MV-4-11 (cell line): ENCODE measurements at places on chromosomes 3 and 15.

- no peak for DNase-seq
These were observed 4.1 kb downstream of the LOXL1 start for GRCh38 chr15:73930371-73930770.

- peak; percentile 21 for DNase-seq
These were observed 114.1 kb upstream of the FRMD4B start for GRCh38 chr3:69499899-69500421.

DNA sequence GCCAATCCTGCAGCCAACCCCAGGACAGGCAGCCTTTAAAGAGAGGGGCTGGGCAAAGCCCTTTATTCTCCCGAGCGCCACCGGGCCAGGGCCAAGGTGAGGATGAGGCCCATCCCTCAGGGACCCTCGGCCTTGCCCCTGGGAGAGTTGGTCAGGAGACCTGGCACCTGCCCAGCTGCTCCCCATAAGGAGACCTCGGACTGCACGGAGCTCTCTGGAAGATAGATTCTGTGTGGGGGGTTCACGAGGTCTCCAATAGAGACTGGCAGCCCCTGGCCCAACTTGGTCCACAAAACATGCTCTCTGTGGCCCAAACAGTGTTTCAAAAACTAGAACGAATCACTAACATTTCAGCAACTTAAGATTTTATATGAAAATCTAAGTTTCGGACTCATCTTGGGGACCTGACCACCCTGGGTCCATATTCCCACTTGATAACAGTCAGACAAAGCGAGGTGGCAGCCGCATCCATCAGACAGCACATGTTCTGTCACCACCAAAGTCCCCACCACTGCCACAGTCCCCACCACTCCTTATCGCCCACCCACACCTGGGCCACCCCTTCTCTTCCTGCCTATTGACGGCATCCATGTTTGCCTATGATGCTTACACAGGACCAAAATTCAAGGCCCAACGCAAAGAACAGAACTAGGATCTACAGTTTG, 114.4 kb upstream of the RPL32 start:
- DNase-seq: no peak

DNA sequence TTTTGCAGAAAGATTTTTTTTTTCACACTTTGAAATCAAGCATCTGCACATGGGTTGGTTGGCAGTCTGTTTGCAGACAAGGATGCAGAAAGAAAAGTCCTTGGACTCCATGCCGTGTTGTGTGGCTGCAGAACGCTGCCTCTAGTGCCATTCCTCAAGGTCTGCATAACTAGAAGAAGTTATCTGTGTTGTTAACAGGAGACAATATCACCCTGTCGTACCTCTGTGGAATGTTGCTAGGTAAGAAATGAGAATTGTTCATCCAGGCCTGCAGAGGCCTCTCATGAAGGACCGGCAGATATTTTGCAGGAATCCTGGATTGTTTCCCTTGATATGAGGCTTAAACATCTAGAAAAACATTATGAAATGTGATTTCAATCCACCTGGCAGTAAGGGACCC, 58.5 kb upstream of the PPARG start:
- no peak for DNase-seq

GRCh38 chr3:46594723-46595122, 17.6 kb upstream of the FAM240A start:
- no peak for DNase-seq

DNA sequence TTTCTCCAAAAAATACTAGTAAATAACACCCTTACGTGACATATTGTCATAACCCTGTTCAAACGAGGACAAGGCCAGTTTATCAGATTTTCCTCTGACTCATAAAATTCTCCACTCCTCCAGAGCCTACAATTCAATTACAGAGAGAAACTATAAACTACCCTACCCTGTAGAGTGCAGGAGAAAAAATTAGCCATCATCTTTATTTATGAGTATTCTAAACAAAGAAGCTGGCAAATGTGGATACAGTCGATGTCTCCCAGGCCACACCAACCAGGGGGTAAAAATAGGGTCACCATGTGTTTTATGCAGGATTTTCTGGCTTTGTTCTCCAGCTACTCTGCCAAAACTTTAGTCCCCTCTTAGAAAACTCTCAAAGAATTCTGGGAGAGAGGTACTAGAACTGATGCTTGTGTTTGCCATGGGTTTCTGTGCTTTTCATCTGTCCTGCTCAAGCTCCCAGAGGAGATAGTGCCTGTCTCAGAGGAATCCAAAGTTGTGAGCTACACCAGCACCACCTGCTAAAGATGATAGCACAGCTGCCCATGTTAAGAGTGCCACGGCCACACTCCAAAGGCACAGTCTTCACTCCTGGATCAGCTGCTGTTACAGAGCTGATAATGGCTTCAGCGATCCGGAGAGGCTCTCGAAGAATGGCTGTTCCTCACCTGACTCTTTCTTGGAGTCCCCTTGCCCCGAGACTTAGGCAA, 150.2 kb downstream of the IMPG2 start:
- DNase-seq: no peak

- no peak for DNase-seq
These were observed 34.0 kb downstream of the PLEKHO2 start for GRCh38 chr15:64875641-64876223.

DNA sequence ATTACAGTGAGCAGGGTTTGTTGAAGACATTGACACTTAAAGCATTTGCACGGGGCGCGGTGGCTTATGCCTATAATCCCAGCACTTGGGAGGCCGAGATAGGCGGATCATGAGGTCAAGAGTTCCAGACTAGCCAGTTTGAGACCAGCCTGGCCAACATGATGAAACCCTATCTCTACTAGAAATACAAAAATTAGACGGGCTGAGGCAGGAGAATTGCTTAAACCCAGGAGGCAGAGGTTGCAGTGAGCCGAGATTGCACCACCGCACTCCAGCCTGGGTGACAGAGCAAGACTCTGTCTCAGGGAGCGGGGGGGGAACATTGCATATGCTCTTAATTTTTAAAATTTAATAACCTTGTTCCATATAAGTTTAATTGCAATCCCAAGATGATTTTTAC, 11.9 kb downstream of the STT3B start:
- DNase-seq: peak; percentile 67

GRCh38 chr15:33021806-33022389, 172.6 kb downstream of the FMN1 start:
- DNase-seq: peak; percentile 25

- no peak for DNase-seq
These were observed 3.8 kb downstream of the GOLIM4 start for GRCh38 chr3:168091941-168092340.

DNA sequence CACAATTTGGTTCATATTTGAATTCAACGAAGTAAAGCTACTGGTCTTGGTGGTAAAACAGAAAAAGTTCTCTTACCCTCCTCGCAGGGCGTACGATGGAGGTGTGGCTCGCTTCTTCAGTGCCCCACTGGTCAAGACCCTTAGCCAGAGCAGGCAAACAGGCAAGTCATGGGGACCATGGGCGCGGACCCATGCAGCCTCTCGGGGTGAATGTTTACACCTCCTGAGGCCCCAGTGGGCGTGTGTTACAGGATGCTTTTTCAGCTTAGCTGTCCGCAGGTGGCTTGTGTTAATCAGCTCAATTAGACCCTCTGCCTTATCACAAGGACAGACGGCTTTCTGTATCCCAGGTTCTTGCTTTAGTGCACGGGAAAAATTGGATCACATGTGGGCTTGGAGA, 991.8 kb downstream of the GBE1 start:
- no peak for DNase-seq

- DNase-seq: peak; percentile 92
These were observed at the start of gene CD86 for GRCh38 chr3:122055215-122055614. Gene CD86, plus strand, starts transcription at chr3:122055362. Its CDS starts 128 bp downstream, at chr3:122055490.

GRCh38 chr3:198092276-198092675, 132.3 kb downstream of the LMLN start:
- no peak for DNase-seq
